ENCODE measurements at places on chromosomes 6 and 20. TPM values are rescaled to one million over a fixed set of nuclear protein-coding genes. Genes with fewer than 3 reads are reported as not detected.

SLC22A1 gene
- 1.0 TPM for total RNA-seq

GLP1R gene
- not detected for total RNA-seq

CAGE1 gene
- 0.19 TPM for total RNA-seq

GTF2H4 gene
- 39.3 TPM for total RNA-seq

GRCh38 chr20:62051546-62052255, 14.0 kb downstream of the TAF4 start:
- H3K36me3 ChIP-seq = no peaks in the 10 kb centered on the region
- H3K27ac ChIP-seq = no peak overlapping the region
- H3K27me3 ChIP-seq = no peaks in the 10 kb centered on the region
- H3K4me1 ChIP-seq = peaks cover 13% of the 10 kb centered on the region
- no peak for DNase-seq
- H3K4me3 ChIP-seq = no peak overlapping the region

DNA sequence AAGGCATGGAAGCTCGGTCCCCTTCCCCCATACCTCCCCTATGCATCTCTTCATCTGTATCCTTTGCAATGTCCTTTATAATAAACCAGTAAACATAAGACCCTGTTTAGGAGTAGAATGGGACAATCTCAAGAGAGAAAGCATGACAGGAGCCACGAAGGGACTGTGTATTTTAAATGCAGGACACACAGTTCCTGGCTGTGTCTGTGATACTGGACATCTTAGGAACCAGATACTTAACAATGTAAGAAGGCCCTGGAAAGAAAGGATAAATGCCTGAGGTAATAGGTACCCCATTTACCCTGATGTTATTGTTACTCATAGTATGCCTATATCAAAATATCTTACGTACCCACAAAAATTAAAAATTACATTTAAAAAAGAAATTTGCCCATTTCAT, 36.6 kb downstream of the NUDT3 start:
- no peaks in the 10 kb centered on the region for H3K36me3 ChIP-seq
- H3K4me1 ChIP-seq = peaks cover 62% of the 10 kb centered on the region
- H3K4me3 ChIP-seq = no peak overlapping the region

- no peak for DNase-seq
- H3K27me3 ChIP-seq = no peaks in the 10 kb centered on the region
- no peaks in the 10 kb centered on the region for H3K36me3 ChIP-seq
- H3K4me3 ChIP-seq = no peak overlapping the region
These were observed 6.8 kb upstream of the PLCB4 start for GRCh38 chr20:9062066-9062465.

GRCh38 chr6:127460465-127460864, 1.3 kb upstream of the KIAA0408 start:
- H3K27me3 ChIP-seq = no peaks in the 10 kb centered on the region
- no peak overlapping the region for H3K27ac ChIP-seq
- no peak overlapping the region for H3K4me3 ChIP-seq

DNA sequence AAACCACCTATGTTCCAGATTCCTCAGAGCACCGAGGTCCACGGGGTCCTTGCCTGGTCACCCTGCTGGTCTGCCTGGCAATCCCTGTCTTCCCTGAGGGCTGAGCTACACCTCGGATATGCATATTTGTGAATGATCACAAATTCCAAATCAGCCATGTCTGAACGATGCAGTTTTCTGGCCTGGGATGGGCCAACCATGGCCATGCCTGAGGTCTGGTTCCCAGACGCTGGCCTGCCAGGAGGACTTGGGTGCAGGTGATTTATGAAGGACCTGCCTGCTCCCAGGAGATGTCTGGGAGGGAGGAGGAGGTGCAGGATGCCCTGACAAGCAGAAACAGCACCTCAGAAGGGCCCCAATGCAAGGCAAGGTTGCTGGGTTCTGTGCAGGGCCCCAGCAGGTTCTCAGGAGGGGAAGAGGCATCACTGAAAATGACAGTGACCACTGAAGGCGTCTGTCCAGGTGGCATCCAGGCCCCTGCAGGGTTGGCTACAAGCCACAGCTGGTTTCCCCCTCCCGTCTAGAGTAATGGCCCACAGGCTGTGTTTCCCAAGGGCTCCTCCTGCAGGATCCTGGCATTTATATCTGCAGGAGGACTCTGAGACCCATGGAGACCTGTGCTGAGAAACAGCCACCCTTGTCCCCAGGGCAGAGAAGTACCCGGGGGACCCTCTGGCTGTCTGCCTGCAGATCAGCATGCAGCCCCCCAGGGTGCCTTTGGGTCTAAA, 205.3 kb downstream of the TAF4 start:
- H3K4me3 ChIP-seq = no peak overlapping the region
- H3K4me1 ChIP-seq = no peaks in the 10 kb centered on the region
- no peak for DNase-seq
- H3K36me3 ChIP-seq = no peaks in the 10 kb centered on the region
- H3K27me3 ChIP-seq = peaks cover 3% of the 10 kb centered on the region
- H3K27ac ChIP-seq = no peak overlapping the region

Data from osteocyte (in vitro differentiated cells).